ENCODE measurements at places on chromosomes 4 and X.
A peak's percentile ranks its signal among the peaks of the same experiment; 100 is the strongest.

DNA sequence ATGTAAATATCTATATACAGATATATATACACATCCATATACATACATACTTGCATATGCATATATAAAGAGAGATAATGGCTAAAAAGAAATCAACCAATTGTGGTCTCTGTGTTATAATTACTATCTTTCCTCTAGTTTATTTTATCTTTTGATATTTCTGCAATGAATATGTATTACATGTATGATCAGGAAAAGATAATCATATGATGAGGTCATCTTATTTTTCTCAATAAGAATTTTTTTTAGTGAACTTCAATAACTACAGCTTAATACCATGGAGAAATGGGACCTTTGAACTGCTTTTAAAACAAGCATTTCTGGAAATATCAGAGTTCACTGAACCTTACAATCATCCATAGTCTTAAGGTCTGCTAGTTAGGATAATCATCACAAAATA lies 158.0 kb downstream of the HNRNPD start:
- no peak for DNase-seq

DNA sequence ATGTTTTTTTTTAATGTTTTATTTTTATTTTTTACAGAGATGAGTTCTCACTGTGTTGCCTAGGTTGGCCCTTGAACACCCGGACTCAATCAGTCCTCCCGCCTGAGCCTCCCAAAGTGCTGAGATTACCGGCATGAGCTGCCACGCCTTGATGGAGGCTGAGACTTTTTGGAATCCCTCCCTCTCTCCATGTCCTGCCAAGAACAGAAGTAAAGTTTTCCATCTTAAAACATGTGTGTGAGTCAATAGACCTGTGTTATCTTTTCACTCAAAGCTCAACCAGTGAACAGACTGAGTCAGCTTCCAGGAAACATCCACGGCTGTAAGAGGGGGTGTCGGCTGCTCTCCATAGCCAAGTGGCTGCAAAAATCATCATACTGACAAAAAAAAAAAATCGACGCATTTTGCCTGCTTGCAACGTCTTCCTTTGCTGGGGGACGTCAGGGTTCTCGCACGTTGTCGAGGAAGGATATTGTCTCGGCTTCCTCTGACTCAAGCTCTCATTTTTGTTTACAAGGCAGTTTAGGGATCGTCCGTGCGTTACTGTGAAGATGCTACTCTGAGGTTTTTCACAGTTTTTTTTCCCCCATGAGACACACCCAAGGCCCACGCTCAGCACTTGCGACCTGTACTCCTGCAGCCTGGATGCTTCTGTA lies 10.0 kb upstream of the ASMTL start:
- DNase-seq, result peak; percentile 68

DNA sequence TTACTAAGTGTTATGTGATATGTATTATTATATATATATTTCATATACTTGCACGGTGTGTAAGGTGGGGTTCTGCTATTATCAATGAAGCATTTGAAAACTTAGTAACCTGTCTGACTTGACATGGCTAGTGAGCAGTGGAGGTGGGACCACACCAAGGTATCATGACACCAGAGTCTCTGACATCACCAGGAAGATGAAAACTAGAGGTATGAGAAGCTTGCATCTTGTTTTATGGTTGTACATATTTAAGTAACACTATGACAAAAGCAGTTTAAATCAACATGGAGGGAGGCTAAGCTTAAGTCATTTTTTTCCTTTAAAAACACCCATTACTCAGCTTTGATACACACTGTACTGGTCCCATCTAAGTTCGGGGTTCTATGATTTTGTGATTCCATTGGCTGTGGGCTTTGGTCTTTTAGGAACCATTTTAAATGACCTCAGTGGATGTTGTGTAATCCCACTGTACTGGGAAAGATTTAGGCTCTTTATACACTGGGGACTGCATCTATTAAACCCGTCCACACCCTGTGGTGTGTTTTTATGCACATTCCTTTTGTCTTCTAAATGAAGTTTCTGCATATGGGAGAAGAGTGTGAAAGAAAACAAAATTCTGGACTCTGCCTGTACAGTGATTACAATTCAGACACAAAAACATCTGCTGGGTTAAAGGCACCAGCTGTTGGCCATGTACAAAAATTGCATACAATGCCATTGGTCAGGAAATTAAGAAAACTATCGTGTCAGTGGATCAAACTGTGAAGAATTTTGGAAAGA lies 570.6 kb downstream of the SPRY1 start:
- no peak for DNase-seq

GRCh38 chrX:132426695-132427281 lies 62.0 kb downstream of the MBNL3 start:
- DNase-seq, result no peak

DNA sequence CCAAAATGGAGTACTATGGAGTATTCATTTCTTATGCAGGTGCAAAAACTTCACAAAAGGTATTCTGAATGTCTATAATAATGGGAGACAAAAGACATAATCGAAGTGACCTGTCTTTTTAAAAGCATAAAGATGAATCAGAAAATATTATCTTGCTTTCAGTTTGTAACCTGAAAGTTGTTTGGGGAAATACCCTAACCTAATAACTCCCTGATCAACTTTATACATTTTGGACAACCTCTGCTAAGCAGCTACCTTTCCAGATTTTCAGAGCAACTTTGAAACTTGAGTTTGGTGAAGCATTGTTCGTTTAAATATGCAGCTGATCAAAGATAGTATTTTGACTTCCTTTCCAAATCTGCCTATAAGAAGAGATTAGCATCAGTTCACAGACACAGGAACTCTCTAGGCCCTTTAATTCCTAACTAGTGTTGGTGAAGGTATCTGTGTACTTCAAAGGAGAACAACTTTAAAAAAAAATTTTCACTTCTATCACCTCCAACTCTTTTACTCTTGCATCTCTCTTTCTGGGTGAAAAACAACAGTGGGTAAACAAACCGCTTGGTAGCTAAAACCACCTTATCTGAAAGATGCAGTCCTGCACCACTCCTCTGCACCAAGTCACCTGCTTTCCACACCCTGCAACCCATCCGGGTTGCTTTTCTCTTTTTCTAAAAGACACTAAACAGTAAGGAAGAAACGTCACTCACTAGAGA lies 26.5 kb downstream of the CD40LG start:
- no peak for DNase-seq

- no peak for DNase-seq
These were observed 32.0 kb upstream of the SPON2 start for GRCh38 chr4:1204286-1204827.

GRCh38 chr4:100986360-100986868 lies 360.9 kb downstream of the PPP3CA start:
- DNase-seq, result no peak

GRCh38 chr4:18227880-18228279 lies 206.3 kb upstream of the LCORL start:
- DNase-seq, result no peak

DNA sequence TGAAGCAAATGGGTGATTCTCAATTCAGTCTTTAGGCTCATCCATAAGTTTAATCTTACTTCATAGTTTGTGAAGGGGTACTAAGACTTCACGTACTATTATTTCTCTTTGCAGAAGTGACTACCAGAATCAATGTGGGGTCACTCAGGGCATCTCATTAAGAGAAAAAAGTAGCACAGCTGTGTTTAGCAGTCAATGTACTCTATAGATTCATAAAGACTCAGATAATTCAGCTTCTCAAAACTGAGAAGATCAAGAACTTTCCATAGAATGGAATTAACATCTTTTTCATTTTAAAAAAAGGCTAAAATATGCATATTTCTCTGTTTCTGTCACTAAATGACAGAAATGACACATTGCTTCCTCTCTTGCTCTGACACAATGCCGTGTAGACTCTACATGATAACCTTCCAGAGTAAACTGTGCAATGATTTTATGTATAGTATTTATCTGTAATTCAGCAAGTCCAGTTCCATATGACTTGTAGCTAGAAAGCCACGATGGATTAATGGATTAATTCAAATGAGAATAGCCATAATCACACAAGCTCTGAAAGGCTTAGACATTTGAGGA lies 20.3 kb upstream of the LSM6 start:
- DNase-seq, result no peak

DNA sequence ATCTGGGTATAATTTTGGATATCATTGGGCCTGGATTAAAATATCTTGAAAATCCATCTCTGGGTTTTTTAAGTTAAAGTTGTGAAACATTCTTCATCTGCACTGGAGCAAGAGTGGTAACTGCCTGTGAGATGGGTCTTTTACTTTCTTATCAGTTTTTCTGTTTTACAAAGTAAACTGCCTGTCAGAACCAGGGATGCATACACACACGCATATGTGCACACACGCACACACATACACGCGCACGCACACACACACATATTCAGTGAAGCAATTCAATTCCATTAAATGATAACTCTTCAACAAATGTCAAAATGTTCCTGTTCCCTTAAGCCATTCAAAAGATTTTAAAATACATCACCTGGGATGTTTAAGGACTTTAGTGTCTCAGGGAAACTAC lies 515.8 kb downstream of the INPP4B start:
- no peak for DNase-seq

Data from activated effector memory CD4-positive, alpha-beta T cell treated with Interleukin-2 at 50 U/mL for 16 hours (primary cell).